ENCODE measurements at places on chromosomes 12 and 14.

- no peak for DNase-seq
Measured at GRCh38 chr12:66235626-66236281, 46.7 kb downstream of the IRAK3 start.

GRCh38 chr12:100724071-100724470 is 70.5 kb upstream of the ANO4 start:
- no peak for DNase-seq

DNA sequence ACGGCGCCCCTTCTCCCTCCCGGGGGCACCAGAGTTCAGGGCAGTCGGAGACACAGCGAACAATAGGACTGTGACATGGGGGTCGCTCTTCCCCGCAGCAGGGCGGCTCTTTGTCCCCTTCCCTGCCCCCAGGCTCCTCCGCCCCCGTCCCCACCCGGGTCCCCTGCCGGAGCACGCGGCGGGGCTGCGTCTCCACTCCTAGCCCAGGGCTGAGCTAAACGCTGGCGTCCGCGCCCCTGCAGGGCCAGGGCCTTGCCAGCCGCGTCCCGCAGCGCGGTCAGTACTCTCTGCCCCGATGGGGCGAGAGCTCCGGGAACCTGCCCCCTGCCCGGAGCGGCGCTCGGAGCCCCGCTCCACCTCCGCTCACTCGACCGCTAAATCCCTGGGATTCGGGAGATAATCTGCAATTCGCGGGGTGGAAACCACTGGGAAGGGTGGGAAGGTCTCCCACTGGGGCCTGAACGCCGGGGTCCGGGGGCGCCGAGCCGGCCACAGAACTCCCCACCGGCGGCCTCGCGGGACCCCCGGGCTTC is 825 bp upstream of the CCDC85C start:
- no peak for DNase-seq

- no peak for DNase-seq
Measured at GRCh38 chr12:132279184-132279889, 50.1 kb downstream of the GALNT9 start.

- no peak for DNase-seq
Measured at GRCh38 chr12:96170328-96170727, 23.8 kb upstream of the ELK3 start.

GRCh38 chr12:57735198-57735855 is 3.2 kb downstream of the AGAP2 start:
- no peak for DNase-seq

- no peak for DNase-seq
Measured at GRCh38 chr12:56591126-56591525, 39.0 kb downstream of the BAZ2A start.

DNA sequence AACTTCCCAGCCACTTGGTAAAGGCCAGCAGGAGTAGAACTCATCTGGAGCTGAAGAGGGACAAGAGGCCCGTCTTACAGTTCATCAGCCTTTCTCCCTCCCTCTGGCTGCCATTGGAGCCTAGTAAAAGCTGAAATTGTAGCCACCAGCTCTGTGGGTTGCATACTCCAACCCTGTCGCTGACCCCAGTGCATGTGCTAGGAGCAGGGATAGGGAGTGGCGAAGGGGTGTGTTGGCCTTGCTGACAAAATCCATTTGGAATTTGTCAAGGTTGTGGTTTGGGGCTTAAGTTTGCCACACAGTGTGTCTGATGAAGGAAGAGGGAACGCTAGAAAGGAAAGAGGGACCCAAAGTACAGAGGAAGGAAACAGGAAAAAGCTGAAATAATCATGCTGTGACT is 4.0 kb upstream of the ARF3 start:
- no peak for DNase-seq

GRCh38 chr12:12488823-12489550 is 73.7 kb downstream of the DUSP16 start:
- DNase-seq, result no peak

- no peak for DNase-seq
Measured at GRCh38 chr12:52184813-52185212, 7.0 kb downstream of the KRT80 start.

Measured in stimulated activated CD4-positive, alpha-beta T cell treated with anti-CD3 and anti-CD28 coated beads, Interleukin-1b, Interleukin-23, amount 100 ng/mL, for 48 hours (primary cell).